C1 segment of cervical spinal cord (tissue), 14 donors: ENCODE measurements at places on chromosomes 1 and 21.

DNA sequence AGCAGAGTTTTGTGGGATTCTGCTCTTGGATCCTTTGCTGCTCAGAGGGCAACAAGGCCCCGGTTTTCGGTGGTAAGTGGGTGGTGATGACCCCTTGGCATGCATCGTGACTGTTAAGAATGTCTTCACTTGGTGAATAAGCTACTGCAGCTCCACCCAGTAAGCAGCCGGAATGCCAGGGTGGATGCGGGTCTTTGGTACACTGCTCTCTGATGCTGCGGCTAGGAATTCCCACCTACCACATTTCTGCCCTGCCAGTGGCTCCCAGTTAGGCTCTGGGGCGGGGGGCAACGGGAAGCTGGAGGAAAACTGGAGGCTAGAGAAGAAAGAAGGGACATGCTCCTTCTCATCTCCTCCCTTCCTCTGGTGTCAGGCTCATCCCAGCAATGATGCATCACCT is 180.4 kb upstream of the GALNT2 start:
- no peak for DNase-seq

- no peak for DNase-seq
Measured at GRCh38 chr1:172482044-172482443, 38.2 kb upstream of the PIGC start.

- peak; percentile 9 for DNase-seq
Measured at GRCh38 chr1:159197561-159198557, 6.8 kb upstream of the ACKR1 start.

DNA sequence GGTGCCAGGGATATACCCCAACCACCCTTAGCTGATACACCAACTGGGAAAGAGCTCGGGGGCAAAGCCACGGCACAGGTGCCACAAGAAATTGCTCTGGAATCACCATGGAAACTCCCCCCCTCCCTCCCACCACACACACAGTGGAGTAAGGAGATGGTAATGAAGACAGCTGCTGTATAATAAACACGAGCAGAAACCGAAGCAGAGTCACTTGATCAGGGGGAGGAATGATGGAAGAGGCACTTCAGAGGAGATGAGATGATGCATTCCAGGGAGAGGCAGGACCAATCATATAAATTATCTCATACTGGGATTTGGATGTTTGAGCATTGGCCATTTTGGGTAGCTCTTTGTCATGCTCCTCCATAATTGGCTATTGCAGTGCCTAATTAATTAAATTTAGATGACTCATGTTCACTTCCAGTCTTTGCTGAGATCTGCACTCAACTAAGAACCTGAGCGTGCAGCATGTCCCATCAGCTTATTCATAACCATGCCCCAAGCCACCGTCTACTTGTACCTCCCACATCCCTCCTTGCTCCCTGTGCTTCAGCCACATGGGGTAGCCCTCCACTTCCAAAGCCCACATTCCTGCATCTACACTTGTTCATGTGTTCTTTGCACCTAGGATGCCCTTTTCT is 189.5 kb downstream of the ZSCAN20 start:
- DNase-seq: no peak

GRCh38 chr1:165327538-165327937 is 29.0 kb downstream of the LMX1A start:
- DNase-seq: no peak

- no peak for DNase-seq
Measured at GRCh38 chr1:229141689-229142377, 129.1 kb upstream of the RAB4A start.

DNA sequence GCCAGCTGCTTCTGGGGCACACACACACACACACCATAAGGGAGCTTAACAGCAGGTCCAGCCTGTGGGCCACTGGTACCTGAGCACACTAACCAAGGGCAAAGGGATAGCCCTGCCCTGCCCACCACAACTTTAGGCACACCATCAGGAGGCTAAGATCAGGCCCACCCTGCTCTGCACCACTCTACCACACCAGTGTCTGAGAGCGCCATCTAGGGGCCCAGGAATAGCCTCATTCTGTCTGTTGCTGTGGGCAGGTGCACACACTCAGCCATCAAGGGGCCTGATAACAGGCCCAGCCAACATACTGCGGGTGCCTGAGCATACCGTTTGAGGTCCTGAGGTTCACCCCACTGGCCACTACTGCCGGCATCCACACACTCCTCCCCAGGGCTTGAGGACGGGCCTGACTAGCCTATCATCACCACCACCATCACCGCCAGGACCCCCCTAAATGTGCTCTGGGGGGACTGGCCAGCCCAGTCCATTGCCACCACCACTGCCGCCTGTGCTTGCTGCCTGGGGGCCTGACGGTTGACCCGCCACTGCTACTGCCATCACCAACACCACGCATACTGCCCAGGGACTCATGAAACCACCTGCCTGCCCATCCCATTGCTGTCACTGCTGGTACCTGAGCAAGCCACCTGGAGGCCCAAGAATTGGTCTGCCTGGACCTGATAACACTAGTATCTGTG is 31.3 kb downstream of the NSL1 start:
- DNase-seq: no peak

DNA sequence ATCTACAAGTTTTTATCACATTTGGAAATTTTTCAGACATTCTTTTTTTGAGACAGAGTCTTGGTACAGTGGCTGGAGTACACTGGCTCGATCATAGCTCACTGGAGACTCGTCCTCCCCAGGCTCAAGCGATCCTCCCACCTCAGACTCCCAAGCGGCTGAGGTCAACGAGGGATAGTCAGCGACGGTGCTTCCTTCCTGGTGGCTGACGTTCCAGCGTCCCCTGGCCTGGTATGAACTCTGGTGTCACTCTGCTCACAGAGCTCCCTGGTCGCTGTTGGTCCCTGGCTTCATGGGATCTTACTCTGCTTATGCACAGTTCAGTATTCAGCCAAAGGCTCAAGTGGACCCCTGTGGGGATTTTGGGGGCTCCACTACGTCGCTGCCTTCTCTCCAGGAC is 3.5 kb upstream of the ARHGEF16 start:
- no peak for DNase-seq

- DNase-seq: no peak
Measured at GRCh38 chr1:197391303-197392226, 123.5 kb downstream of the CRB1 start.

DNA sequence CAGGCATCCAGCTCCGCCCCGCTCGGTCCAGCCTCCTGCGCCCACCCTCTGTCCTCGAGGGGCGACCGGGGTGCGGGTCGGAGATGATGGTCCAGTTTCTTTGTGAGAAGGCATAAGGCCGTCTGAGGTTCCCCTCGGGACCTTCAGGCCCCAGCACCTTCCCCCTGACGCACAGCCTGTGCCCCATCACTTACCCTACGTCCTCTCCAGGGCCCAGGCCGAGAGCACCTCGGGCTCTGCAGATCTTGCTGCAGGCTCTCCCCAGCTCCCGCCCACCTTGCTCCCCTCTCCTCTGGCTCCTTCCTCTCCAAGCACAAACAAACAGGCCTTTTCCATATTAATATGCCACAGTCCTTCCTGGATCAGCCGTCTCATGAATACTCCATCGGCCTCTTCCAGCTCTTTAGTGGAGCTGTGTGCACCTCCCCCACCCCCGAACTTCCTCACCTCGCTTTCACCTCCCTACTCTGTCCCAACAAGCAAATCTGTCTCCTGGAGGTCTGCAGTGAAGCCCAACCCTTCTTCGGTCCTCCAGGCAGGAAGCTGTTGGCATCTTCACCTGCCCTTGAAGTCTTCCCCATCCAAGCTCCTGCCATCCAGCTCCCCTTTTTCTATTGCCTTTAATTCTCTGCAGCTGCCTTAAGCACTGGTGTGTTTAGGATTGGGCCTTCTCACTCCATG is 448 bp upstream of the COL9A2 start:
- no peak for DNase-seq

DNA sequence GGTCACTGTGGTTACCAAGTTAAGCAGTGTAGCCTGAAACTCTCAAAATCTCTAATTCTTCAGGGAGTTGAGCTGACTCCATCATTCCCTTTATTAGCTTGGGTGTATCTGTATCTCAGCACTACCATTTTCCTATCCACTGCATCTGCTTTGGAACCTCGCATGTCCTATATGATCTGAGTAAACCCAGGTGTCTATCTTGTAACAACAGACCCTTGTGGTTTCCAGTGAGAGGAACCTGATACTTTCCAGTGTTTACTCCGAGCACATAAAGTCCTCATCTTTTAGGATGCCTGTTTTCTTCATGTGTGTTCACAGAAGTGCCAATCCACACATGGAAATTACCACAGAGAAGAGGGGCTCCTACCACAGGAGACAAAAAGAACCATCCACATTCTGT is 650.4 kb downstream of the LMO4 start:
- no peak for DNase-seq

GRCh38 chr1:116433275-116434257 is 60.5 kb downstream of the ATP1A1 start:
- peak; percentile 63 for DNase-seq

DNA sequence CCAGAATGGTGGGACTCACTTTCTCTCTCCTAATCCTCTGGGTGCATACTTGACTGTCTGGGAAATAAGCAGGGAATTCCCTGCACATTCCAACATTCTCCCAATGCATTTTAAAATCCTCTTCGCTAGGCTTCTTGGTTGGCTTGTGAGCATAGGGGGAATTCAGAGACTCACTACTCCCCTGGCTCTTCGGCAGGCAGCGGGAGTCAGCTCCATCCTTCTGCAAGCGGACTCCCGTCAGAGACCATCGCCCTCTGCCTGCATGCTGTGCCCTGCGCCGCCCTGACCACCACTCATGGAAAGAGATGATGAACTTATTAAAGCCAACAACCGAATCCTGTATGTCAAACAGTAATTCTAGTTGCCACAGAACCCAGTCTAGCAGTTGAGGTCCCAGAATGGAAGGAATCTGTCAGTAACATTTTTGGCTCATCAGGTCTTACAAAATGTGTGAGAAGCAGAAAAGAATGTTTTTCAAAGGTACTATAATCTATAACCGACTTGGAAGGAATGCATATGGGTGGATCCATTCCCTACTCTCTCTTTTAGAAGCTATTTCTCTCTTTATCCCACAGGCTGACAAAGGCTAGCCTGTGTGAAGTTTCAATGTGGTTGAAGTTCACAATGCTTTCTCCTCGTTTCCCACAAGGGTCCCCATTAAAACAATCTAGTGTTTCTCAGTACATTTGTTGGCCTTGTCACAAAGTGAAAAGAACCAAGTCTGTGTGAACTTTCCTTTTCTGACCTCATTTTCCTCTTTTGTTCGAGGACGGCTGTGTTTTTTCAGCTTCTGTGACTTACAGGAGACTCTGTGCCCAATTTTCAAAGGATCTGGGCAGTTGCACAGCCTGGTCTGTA is 119.1 kb upstream of the ADAR start:
- no peak for DNase-seq

- DNase-seq: no peak
Measured at GRCh38 chr1:76290271-76290670, 215.7 kb downstream of the ST6GALNAC3 start.

GRCh38 chr1:186829686-186830587 is 1.2 kb downstream of the PLA2G4A start:
- DNase-seq: no peak
